ENCODE measurements at places on chromosomes 6 and 20.
A peak's percentile ranks its signal among the peaks of the same experiment; 100 is the strongest.

- DNase-seq: no peak
These were observed 63.7 kb downstream of the SLC22A23 start for GRCh38 chr6:3392930-3393835.

- DNase-seq: no peak
These were observed 8.2 kb upstream of the CD93 start for GRCh38 chr20:23094213-23094896.

- no peak for DNase-seq
These were observed 35.9 kb downstream of the ANKRD60 start for GRCh38 chr20:58192567-58192966.

GRCh38 chr20:25745738-25746137 lies 49.1 kb upstream of the ZNF337 start:
- no peak for DNase-seq

DNA sequence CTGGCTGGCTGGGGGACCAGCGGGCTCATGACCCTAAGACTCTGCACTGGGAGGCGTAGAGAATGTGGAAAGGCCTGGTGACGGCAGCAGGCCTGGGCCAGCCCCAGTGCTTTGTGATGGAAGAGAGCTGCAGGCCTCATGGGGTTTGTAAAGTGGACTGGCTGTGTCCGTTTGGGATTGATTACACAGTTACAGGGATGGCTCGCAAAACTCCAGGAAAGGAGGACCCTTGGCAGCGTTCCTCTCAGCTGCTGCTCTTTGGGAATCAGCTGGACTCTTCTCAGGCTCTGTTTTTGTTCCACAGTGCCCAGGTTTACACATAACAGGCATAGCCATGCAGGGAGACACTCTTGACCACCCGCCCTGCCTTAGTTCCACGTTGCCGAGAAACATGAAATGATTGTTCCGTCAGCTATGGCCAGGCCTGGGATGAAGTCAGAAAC lies 89.0 kb downstream of the SLX4IP start:
- DNase-seq: no peak

GRCh38 chr6:5205877-5206850 lies 54.6 kb downstream of the LYRM4 start:
- peak; percentile 49 for DNase-seq

- no peak for DNase-seq
These were observed 258.5 kb upstream of the CDH4 start for GRCh38 chr20:60993433-60994044.

DNA sequence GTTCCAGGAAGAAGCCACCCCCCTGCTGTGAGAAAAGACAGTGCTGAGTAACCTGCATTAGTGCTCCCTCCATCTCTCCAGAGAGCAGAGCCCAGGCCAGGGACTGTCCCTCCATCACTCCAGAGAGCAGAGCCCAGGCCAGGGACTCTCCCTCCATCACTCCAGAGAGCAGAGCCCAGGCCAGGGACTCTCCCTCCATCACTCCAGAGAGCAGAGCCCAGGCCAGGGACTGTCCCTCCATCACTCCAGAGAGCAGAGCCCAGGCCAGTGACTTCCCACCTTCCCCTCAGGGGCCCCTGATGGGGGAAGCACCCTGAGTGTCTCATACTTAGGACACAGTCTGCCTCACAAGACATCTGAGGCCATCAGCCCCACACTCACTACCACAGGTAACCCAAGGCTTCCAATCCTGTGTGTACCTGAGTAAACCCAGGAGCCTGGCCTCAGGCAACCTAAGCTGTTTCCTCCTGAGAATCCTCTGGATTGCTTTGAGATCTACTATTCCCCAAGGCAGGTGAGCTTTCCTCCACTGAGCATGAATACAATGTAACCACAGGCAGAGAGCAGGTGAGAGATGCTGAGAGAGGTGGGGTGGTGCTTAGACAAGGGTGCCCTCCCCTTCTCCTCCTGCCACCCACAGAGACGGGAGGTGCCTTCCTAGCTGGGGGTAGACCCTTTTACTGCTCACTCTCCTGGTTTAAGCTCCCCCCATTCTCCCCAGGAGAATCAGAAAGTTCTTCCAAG lies 4.9 kb downstream of the TBXT start:
- no peak for DNase-seq
